Activated T-cell treated with anti-CD3 and anti-CD28 coated beads, Interleukin-2, amount 50 U/mL, for 1 hour (primary cell): ENCODE measurements at places on chromosomes 7 and 10.
A peak's percentile ranks its signal among the peaks of the same experiment; 100 is the strongest.

- no peak for DNase-seq
Observed at GRCh38 chr10:113056441-113057021, 106.5 kb downstream of the TCF7L2 start.

- DNase-seq, result no peak
Observed at GRCh38 chr10:62992145-62992721, 140.9 kb upstream of the NRBF2 start.

DNA sequence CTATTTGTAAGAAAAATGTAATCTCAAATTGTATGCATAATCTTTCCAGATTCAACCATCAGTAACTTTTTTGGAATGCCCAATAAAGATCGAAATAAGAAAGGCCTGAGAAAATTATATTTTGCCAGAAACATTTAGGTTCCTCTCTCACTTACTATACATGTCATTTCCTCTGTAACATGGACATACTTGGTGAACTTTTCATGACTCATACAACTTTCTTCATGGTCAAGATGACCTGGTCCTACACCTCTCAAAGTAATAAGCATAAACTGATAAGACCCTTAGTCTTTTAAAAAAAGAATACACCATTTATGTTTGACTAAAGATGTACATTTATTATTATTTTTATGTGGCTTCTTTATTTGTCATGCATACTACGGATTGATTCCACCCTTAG is 125.3 kb downstream of the REEP3 start:
- no peak for DNase-seq

DNA sequence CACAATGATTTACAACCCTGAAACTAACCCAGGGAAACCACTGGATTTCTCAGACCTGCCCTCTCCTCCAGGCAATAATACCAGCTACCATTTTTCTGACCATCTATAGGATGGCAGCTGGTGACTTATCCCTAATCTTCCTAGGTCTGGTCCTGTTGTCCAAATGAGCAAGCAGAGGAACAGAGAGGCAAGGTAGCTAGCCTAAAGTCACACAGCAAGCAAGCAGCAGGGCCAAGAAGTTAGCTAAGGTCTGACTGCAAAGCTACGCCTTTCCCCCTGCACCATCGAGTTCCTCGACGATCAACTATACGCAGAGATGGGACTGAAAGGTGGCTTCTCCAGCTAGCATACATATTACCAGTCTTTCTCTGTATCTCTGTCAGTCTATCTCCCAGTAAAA is 25.3 kb downstream of the ATXN7L1 start:
- no peak for DNase-seq

DNA sequence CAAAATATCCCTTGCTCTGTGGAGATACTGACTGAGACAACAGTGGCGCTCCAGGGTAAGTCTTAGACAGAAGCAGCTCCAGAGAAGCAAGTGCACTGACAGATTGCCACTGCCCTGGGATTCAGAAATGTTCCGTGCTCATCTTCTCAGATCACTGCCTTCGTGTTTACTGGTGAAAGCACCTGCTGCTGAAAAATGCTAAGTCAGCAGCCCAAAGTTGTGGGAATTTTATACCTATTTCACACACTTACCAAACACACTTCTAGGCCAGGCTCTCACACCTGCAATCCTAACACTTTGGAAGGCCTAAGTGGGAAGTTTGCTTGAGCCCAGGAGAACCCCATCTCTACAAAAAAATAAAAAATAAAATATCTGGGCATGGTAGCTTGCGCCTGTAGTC is 63.2 kb upstream of the DLX6 start:
- no peak for DNase-seq

DNA sequence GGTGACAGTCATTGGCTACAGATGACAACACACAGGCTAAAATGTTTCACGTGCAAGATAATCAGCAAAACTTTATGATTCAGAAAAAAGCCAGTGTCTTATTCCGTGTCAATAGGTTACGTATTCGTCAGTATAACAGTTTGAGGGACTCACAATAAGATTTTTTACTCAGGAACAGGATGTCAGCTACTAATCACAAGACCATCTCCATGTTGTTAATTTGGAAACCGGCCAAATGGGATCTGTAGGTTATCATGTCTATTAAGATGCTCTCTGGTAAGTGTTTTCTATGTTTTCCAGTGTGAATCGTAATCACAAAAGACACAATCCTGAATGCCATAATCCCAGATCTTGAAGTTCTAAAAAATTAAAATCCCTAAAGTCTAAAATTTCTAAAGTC is 197.3 kb downstream of the ETV1 start:
- no peak for DNase-seq

DNA sequence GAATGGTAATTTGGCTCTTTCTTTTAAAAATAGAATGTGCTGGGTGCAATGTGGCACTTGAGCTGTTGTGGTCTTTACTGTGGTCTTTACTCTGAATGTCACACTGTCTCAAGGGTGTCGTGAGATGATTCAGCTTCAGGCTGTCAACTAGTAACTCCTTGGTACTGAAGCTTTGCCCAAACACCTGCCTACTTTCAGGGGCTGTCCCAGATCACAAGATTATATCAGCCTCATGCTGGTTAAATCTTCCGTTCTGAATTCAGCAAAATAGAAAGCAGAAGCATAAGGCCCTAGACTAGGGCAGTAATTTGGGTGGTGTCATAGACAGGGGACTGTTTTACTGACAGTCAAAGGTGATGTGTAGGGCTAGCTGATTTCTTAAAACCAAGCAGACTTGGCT is 110.9 kb downstream of the BAMBI start:
- no peak for DNase-seq

GRCh38 chr10:80468806-80469421 is 14.8 kb downstream of the TSPAN14 start:
- DNase-seq, result peak; percentile 39

DNA sequence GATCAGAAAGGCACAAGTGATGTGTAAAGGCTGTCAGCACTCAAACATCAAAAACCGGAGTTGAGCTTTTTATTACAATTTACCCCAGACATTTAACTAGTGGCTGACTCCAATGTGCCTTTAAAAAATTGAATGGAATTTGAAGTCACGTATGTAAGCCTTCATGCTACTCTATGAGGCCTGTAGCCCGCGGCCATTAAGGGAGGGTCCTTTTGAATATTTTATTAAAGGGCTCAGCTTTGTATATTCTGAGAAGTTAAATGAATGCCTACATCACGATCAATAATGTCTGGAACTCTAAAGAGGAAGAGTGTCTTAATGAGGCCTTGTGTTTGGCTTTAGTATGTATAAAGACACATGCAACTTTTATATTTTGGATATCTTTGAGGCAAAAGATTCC is 916.6 kb upstream of the CELF2 start:
- no peak for DNase-seq

- no peak for DNase-seq
Observed at GRCh38 chr10:132666705-132667341, 119.1 kb downstream of the NKX6-2 start.

DNA sequence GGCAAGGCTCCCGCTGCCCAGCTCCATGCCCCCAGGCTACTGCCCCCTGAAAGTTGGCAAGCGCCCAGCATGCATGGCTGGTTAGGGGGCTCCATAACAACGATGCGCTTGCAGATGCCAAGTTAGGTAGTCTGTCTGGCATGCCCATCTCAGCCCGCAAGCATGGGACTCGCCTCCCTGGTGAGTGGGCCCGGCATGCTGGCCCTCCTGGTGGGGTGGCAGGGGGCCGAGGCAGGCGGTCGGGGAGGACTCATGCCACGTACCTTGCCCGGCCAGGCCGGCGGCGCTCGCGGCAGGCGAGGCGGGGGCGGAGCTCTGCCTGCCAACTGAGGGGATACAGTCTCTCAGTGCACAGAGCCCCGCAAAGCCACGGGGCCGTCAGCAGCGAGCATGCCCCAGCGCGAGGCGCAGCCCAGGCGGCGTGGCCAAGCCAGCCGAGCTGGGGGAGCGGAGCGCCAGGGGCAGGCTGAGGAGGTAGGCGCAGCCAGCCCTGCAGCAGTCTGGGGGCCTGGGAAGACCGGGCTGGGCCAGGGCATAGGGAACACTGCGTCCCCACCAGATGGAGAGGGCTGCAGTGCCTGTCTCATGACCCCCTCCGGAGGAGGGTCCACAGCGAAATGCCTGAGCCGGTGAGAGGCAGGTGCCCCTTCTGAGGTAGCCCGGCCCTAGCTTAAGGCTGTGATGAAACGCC is 28.0 kb upstream of the NDST2 start:
- DNase-seq, result no peak

GRCh38 chr7:94301024-94301586 is 93.6 kb upstream of the COL1A2 start:
- no peak for DNase-seq
